ENCODE measurements at places on chromosomes 16 and 17. TPM values are rescaled to one million over a fixed set of nuclear protein-coding genes. Genes with fewer than 3 reads are reported as not detected.

Gene MARCHF10
- polyA plus RNA-seq, result 0.58 TPM

Gene C16orf96
- 1.1 TPM for polyA plus RNA-seq

Gene PLEKHG4
- polyA plus RNA-seq, result 10.0 TPM

- no peak for DNase-seq
Observed at GRCh38 chr17:3965118-3965800, 1.0 kb upstream of the ATP2A3 start.

GRCh38 chr16:3712861-3713372 lies 4.4 kb downstream of the TRAP1 start:
- no peak for DNase-seq

DNA sequence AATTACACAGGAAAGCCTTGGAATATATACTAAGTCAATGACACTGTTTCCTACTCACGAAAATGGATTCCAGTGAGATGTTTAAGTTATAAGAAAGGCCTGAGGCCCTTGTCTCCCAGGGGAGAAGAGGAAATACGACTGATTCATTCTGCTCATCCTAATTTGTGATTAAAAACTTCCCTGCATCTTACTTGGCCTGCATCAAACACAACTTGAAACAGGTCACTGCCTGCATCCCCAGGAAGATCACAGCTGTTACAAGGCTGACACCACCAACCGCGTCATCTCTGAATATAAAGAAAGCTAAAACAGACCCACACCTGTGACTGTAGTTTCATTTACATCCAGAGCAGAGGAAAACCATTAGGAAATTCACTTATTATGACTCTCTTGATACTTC lies 121.9 kb downstream of the DNAH3 start:
- DNase-seq, result no peak

GRCh38 chr16:68590201-68590994 lies 51.3 kb downstream of the ZFP90 start:
- DNase-seq, result peak; percentile 40

DNA sequence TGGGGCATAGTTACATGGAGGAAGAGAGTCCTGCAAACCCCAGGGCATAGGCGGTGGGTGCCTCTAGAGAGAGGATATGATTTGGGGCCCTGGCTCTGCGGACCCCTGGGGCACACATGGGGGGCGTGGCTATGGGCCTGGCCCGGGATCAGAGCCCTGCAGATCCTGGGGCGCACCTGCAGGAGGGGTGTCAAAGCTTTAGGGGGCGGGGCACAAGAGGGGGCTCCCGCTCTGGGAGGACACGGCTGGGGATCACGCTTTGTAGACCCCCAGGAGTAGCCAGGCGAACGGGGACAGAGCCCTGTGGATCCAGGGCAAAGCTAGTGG lies 497 bp downstream of the BCL7C start:
- DNase-seq, result no peak

- no peak for DNase-seq
Observed at GRCh38 chr17:73667181-73667959, 23.1 kb upstream of the SDK2 start.

DNA sequence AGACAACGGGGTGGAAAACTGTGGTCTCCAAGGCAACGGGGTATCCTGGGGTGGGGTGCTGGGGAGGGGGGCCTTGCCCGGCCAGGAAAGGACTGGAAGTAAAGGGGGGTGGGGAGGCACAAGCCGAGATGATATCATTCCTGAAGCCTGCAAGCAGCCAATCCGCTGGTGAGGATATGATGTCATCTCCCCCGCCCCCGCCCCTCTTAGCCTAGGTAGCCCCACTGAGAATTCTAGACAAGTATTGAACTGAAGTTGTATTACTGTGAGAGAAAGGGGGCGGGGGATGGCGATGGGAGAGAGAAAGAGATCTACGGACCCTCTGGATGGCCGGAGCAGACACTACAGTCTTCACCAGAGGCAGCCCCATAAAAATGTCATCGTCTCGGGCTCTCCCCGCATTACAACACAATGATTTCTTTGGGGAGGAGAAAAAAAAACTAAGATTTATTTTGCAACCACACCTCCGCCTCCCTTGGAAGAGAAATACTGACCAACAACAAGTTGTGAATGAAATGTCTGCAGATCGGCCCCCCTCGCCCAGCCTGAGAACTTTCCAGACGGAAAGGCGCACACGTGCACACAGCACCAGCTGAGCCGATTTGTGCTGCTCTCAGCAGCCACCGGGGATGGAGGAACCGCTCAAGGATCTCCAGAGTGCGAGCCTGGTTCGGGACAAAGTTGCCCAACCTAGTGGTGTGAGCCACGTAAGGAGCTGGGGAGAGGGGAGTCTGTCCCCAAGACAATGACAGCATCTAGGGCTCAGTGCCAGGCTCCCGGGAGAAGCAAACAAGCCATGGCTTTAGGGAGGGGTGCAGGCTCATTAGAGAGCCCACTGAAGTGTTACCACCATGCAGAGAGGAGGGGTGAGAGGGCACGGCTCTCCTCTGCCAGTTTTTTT lies 222.1 kb downstream of the SOX9 start:
- DNase-seq, result peak; percentile 23

DNA sequence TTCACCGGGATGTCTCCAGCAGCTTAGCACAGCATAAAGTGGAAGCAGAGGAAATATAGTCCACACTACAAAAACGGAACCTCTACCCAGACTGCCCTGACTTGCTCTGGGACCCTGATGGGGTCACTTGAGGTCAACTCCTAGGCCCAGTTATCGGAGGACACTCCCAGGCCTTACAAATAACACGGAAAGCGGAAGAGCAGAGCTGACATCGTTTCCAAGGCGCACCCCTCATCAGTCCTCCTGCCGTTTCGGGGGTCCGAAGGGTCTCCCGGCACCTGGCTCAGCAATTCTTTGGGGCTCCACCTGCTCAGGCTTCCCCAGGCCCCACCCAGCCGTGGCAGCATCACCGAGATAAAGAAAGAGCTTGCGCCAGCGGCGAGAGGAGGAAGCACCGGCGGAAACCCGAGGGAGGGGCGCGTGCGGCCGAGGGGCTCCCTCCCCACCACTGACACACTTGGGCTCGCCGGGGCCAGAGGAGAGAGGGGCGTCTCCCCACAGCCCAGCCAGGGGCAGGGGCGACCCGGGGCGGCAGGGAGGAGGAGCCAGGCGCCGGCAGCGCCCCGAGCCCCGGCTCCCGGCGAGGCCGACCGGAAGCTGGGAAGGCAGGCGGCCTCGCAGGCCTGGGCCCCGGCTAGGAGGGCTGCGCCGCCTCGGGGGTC lies 727 bp downstream of the CORO7 start:
- DNase-seq, result no peak

- DNase-seq, result peak; percentile 59
Observed at GRCh38 chr17:2724784-2725164, 13.2 kb upstream of the CLUH start.

- no peak for DNase-seq
Observed at GRCh38 chr17:70629902-70630301, 460.6 kb downstream of the KCNJ2 start.

- DNase-seq, result peak; percentile 18
Observed at GRCh38 chr17:4270736-4271135, 7.0 kb upstream of the ANKFY1 start.

DNA sequence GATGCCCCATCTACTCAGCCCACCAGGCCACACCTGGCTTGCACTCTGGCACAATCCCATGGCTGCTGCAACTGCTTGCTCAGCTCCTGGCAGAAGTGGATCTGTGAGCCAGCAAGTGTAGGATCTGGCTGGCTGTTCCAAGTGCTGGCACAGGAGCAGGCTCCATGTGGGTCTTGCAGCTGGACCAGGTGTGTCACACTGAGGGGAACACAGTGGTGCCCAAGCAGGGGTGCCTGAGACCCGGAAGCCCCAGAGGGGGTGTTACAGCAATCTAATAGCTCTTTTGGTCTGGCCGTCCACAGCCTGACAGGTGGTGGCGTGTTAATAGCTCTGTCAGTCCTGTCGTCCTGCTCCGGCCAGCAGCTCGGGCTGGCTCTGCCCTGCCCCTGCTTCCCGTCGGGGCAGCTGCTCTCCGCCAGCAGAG lies 19.6 kb upstream of the GOT2 start:
- no peak for DNase-seq

Data from hindlimb muscle (tissue), 1 donor.